ENCODE measurements at places on chromosomes 5 and 9.

DNA sequence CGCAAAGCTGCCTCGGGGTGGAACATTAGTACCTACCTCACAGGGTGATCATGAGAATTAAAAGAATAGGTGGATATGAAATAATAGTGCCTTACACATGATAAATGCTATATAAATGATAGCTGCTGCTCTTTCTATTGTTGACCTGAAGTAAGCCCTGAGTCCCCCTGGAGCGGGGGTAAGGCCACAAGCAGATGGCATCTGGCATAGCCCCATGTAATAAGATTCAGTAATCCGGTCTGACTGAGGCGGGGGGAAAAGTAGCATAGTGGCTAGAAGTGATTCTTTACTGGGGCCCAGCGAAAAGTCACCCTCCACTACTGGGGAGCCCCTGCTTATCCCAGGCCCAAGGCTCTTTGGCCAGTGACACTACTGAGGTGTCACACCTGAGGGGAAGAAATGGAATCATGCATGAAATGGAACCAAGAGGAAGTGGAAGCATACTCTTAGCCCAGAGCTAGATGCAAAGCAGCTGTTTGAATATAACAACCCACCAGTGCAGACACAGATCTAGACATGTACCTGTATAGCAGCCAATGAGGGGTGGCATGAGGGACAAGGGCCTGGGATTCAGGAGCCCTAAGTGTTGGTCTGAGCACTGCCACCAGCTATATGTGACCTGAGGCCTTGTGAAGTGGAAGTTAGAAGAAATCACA lies 16.1 kb upstream of the FGFR4 start:
- DNase-seq, result no peak

GRCh38 chr9:27599102-27599869 lies 26.0 kb upstream of the C9orf72 start:
- DNase-seq, result no peak

- DNase-seq, result no peak
Measured at GRCh38 chr9:17793713-17794622, 215.1 kb downstream of the SH3GL2 start.

- DNase-seq, result no peak
Measured at GRCh38 chr5:62386824-62387223, 16.9 kb downstream of the DIMT1 start.

- no peak for DNase-seq
Measured at GRCh38 chr9:138007918-138008841, 130.6 kb downstream of the CACNA1B start.

DNA sequence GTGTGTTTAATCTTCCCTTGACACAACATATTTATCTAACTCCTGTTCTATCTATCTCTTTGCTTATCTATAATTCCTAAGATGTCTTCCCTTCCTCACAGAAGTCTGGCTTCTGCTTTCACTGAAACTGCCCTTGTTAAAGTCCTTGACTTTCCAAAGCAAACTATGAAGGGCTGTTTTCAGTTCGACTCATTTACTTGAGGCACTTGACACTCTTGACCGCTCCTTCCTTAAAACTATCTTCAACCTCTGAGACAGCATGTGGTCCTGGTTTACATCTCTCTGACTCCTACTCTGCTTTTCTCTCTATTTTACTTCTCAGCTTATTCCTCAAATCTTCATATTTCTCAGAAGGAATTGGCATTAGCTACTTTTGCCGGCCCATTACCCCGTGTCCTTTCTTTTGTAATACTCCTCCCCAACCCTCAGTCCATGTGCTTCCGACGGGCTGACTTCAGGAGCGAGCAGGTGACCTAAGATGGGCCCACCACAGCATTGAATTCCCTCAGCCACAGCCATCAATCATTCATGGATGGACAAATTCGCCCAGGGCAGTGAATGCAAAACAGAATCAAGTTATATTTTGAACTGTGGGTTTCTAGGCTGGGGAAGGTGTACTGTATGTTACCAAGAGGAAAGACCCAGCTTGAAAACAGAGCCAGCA lies 1089.2 kb downstream of the PTPRD start:
- DNase-seq, result no peak

- no peak for DNase-seq
Measured at GRCh38 chr5:533243-533954, 9.2 kb upstream of the SLC9A3 start.

DNA sequence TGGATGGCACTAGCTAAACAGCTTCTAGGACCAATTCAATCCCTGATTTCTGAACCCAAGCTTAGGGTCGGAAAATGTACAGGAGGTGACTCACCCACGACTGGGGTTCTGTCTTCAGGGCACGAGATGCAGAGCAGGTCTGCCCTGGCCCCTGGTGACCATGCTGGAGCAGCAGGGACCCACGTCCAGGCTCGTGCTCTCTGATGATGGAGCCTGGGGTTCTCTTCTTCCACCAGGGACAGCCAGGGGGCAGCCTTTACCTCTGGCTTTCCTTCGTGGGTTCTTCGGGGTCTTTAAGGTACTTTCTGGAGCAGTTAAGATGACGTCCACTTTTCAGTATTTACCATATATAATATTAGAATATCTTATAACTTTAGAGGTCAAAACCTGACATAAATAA lies 2.1 kb downstream of the CFAP77 start:
- DNase-seq, result no peak

All from HL-60 (cell line).